CD4-positive, alpha-beta memory T cell (primary cell): ENCODE measurements at places on chromosomes 7 and 10.
A peak's percentile ranks its signal among the peaks of the same experiment; 100 is the strongest.

DNA sequence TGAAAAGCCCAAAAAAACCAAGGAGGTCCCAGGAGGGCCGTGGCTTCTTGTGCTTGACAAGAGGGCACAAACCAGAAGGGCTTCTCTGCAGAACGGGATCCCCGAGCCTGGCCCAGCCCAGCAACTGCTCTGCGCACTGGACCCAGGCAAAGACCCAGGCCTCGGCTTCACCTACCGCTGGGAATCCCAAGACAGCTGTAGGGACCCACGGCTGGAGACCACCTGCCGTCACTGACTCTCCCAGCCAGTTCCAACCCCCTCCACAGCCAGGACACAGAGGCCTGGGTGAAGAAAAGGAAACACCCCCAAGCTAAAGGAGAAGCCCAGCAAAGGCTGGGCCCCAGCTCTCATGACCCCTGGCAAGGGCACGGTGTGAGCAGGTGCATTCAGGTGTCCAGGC, 24.3 kb downstream of the PDGFA start:
- DNase-seq: no peak

- no peak for DNase-seq
Observed at GRCh38 chr7:155935005-155935557, 122.8 kb upstream of the SHH start.

DNA sequence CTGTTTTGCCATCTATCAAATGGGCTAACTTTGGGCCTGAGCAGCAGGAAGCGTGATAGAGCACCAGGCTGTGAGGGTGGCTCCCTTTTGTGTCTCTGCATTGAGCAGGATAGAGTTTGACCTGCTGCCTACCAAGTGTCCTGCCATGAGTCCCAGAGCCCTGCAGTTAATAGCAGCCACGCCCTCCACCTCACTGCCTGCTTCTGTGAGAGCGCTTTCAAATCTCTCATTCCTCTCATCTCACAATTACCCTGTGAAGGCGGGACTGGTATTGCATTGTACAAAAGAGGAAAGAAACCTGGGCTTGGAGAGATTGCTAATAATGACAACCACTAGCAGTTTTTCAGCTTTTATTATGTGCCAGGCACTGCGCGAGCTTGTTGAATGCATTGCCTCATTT, 39.9 kb downstream of the UNC5B start:
- no peak for DNase-seq

GRCh38 chr7:20559883-20560282, 55.6 kb upstream of the ABCB5 start:
- no peak for DNase-seq

GRCh38 chr10:77313066-77313750, 324.4 kb downstream of the KCNMA1 start:
- DNase-seq: no peak

DNA sequence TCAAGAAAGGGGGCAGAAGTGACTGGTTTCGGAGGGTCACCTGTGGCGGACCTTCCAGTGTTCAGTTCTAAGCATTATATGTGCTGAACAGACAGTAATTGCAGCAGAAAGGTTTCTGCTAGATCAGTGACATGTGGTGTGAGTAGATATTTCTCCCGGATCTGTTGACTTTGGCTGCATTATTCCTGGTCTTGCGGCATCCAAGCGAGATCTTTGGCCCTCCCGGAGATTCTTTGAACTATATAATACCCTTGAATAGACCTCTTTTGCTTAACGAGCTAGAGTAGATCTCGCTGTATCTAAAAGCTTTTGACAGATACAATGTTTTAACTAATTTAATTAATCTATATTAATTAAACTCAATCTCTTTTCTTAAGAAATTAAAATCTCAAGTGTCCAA, 99.8 kb downstream of the PTN start:
- DNase-seq: no peak

- no peak for DNase-seq
Observed at GRCh38 chr10:70499836-70500167, 21.2 kb downstream of the PALD1 start.

- DNase-seq: no peak
Observed at GRCh38 chr10:76085002-76085816, 653.8 kb downstream of the LRMDA start.

DNA sequence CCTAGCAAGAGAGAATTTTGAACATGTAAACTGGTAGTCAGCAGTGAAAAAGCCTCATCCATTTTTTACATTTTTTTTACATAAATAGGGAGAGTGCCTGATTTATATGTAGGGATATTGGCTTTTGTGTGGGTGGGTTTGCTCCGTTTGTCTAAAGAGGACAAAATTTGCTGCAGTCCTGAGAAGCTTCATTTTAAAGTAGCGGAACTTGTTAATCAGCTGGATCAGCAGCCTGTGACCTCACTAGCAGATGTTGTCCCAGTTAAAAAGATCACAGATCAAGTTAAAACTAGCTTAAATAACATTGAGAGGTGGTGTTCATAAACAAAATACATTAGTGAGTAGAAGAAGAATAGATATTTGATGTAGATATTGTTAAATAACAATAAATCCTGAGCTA, 2.6 kb downstream of the ATRNL1 start:
- DNase-seq: no peak

GRCh38 chr10:103713676-103714075, 141.7 kb downstream of the SH3PXD2A start:
- no peak for DNase-seq

DNA sequence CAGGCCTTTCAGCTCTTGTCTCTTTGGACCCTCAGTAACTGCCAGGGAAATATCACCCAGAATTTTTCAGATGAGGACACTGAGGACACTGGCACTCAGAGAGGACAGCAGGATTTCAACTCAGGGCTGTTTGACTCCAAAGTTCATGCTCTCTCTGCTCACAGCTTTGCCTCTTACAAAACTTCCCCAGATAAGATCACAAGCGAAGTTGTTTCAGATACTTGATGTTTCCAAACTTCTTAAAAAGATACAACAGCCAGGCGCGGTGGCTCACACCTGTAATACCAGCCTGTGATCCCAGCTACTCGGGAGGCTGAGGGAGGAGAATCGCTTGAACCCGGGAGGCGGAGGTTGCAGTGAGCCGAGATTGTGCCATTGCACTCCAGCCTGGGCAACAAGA, 32.4 kb upstream of the ZRANB1 start:
- DNase-seq: no peak

- DNase-seq: no peak
Observed at GRCh38 chr10:77248104-77248790, 389.4 kb downstream of the KCNMA1 start.

GRCh38 chr7:51236470-51237132, 80.0 kb downstream of the COBL start:
- DNase-seq: no peak

GRCh38 chr7:104126411-104126841, 81.4 kb downstream of the ORC5 start:
- no peak for DNase-seq

- no peak for DNase-seq
Observed at GRCh38 chr10:32938554-32939061, 19.4 kb downstream of the ITGB1 start.

GRCh38 chr7:45184326-45185027, 26.9 kb downstream of the RAMP3 start:
- DNase-seq: no peak

DNA sequence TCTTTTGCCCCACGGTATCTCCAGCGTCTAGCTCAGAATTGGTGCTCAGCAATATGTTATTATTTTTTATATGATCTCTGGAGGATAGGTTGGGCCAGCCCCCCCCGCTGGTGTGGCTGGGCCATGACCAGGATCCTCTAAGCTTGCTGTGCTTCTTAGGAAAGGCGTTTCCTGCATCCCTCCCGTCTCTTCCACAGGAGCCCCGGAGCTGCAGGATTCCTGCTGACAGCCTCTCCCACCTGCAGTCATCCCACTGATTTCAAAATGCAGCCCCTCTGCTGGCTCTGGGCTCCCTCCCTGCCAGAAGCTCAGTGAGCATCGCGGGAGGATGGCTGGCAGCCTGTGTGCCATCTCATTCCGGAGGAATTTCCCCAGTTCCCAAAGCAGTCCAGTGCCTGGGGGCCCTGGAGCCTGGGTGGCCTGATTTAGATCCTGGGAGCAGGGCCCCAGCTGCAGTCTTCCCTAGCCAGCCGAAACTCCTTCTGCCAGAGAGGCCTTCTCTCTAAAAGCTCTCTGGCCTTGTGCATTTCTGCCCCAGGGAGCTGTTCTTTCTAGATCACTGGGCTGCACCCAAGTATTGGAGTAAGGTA, 21.8 kb upstream of the GOLGA7B start:
- no peak for DNase-seq

GRCh38 chr7:28815928-28816373, 142.2 kb downstream of the TRIL start:
- no peak for DNase-seq

DNA sequence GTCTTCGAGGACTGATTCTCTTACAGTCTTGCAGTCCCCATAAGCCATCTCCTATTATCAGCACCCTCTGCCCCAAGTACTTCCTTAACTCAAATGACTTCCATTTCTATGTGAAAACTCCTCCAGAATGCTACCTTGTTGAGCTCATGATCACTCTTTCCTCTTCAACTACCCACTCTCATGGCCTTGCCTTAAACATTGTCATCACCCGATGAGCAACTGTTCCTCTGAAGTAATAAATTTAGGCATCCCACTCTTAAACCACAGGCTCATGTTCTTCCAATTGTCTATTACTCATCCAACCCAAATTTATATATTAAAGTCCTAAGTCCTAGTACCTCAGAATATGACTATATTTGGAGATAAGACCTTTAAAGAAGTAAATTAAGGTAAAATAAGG, 152.9 kb downstream of the C1GALT1 start:
- DNase-seq: no peak

- no peak for DNase-seq
Observed at GRCh38 chr10:128068398-128069285, 57.6 kb downstream of the MKI67 start.

DNA sequence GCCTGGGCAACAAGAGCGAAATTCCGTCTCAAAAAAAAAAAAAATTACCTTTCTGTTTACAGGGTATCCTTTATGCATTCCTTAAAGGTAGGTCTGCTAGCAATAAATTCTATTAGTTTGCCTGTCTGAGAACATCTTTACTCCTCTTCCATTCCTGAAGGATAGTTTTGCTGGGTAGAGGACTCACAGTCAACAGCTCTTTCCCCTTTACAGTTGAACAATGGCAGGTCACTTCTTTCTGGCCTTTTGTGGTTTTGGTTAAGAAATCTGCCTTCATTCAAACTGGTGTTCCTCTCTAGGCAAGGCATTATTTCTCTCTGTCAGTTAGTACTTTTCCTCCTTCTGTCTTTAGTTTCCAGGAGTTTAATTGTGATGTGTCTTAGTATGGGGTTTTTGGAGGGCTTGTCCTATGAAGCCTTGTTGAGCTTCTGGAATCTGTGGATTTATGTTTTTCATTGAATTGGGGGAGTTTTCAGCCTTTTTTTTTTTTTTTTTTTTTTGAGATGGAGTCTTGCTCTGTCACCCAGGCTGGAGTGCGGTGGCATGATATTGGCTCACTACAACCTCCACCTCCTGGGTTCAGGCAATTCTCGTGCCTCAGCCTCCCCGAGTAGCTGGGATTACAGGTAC, 4.8 kb upstream of the DNAAF5 start:
- DNase-seq: no peak

GRCh38 chr10:17200912-17201793, at the start of gene TRDMT1:
Gene TRDMT1, minus strand, starts transcription at chr10:17201672. Its CDS starts 38 bp downstream, at chr10:17201634.
- DNase-seq: peak; percentile 80

- DNase-seq: no peak
Observed at GRCh38 chr7:111401516-111401915, 160.8 kb downstream of the IMMP2L start.

- DNase-seq: no peak
Observed at GRCh38 chr7:83691095-83691494, 42.2 kb upstream of the SEMA3E start.

- peak; percentile 28 for DNase-seq
Observed at GRCh38 chr10:92291921-92292845, 1.2 kb downstream of the MARCHF5 start.

GRCh38 chr10:128022261-128023196, 103.7 kb downstream of the MKI67 start:
- no peak for DNase-seq

GRCh38 chr7:148535217-148535616, 55.3 kb upstream of the C7orf33 start:
- DNase-seq: no peak

- DNase-seq: no peak
Observed at GRCh38 chr10:121640266-121640665, 42.0 kb upstream of the FGFR2 start.

DNA sequence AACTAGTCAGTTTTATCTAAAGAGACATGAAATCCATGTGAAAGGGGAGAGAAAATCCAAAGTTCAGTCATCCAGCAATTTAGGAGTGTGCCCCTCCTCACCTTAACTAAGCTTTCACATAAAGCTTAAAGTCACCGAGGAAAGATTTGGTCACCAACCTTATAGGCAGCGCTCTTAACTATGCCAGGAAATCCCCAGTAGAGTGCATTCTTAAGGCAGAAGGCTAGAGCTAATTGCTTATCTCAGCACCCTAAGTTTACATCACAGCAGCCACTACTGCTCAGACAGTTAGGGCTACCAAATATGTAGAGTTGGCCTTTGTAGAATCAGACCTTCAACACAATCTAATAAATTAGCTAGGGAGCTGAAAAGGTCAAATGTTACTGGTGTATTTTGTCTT, 47.9 kb downstream of the MTPN start:
- no peak for DNase-seq

DNA sequence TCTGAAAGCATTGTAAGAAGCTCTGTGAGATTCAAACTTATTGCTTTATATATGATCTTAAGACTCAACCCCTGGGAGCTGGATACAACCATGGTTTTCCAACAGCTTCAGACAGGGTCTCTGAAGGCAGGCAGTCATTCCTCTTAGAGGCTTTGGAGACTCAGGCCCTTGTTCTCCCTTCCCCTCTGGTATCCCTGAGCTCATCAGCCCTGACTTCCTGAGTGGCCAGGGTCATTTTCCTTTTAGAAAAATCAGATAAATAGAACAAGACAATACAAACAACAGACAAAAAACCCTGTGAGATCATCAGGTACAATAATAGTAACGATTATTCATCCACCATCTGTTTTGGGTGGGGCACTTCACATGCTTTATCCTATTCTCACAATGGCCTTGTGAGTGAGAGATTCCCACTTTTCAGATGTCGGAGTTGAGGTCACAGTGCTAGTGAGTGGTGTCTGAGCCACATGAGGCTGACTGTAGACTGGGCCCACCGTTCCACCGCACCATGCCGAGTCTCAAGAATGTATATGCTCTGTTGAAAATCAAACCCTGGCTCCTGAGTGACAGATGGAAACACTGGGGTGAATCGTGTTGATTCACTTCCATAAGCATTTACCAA, 144.2 kb downstream of the CXCL12 start:
- no peak for DNase-seq

- DNase-seq: no peak
Observed at GRCh38 chr7:126662856-126663255, 589.9 kb downstream of the GRM8 start.

GRCh38 chr10:65534771-65535170, 1391.1 kb upstream of the LRRTM3 start:
- DNase-seq: no peak

GRCh38 chr10:22086730-22087401, 83.3 kb upstream of the DNAJC1 start:
- DNase-seq: no peak

GRCh38 chr7:155234158-155234492, 63.6 kb upstream of the INSIG1 start:
- DNase-seq: no peak
